ENCODE measurements at places on chromosomes 5 and 9.

DNA sequence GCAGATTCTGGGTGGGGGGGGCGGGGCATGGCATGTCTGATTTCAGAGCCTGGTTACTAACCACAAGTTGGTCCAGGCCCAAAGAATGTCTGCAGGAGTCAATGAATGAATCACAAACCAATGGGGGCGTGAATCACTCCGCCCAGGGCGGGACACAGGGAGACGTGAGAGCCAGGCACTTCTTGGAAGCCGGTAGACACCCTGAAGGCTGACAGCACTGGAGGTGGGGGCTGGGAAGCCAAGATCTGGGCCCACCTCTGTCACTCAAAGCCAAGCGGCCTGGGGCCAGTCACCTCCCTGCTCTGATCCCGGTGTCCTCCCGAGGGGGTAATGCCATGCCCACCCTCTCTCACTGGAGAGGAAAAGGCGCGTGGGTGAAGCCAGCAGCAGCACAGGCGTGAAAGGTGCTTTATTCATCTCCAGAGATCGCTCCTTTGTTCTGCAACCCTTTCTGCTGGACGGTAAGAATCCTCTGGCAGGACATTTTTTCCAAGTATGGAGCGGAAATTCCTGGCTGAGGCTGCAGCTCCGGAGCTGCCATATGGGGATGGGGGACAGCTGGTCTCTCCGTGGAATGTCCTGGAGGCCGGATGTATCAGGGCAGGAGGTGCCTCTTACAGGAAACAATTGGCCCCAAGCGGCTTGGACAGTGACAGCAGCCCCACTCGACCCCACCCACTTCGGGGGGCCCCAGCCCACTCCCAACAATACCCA lies 85.0 kb downstream of the STK10 start:
- no peak for DNase-seq

GRCh38 chr5:5103245-5103644 lies 36.9 kb upstream of the ADAMTS16 start:
- no peak for DNase-seq

DNA sequence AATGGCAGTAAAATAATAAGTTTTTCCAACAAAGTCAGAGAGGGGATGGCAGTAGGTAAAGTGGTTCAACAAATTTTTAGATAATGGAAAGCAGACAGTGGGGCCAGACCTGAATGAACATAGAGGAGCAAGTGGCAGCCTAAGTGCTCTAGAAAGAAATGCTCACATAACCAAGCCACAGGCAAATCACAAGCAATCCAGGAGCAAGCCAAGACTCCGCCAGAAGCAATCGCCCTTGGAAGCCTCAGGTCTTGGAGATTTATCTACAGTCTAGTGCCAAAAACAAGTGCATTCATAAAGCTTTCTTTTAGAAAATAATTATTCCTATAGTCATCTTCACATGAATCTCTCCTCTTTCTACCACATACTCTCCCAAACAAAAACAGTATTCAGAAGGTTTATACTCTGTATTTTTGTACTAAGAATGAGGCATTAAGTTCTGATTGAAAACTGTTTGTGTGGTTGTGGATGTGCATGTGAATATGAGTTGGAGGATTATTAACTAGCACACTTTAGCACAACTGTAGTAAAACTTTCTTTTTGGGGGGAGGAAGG lies 375.5 kb downstream of the CDH9 start:
- no peak for DNase-seq

DNA sequence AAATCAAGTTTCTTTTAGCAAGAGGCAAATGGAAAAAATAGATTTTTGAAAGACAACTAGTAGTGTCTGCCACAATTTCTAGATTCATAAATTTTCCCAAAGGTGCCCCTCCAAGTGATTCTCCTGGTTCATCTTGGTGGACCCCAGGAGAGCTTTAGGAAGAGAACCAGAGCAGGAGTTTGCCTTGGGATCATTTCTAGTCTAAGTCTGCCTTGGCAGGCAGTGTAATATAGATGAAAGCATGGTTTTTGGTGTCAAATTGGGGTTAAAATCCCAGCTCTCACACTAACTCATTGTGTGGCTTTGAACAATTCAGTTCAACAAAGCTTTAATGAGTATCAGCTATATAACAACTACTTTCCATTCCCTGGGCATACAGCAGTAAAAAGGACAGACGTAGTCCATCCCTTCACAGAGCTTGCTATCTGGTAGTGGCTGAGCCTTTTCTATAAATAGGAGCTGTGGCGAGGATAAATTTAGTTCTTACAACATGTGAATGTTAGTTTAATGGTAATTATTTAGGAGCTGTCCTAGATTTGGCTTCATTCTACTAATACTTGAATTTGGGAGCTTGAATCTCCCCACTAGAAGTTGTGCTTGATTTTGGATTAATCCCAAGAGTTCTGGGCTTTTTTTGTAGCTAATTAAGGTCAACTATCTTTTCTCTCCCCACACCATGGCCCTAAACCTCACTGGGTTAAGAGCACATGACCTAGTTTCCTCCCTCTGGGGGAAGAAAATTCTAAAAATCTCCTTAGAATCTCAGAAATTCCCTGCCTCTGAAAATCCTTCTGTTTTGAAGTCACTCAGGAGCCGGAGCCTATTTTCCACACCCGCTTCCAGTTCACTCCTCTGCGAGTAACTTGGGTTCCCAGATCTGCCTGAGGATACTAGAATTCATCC lies 197.8 kb downstream of the PCSK1 start:
- no peak for DNase-seq

DNA sequence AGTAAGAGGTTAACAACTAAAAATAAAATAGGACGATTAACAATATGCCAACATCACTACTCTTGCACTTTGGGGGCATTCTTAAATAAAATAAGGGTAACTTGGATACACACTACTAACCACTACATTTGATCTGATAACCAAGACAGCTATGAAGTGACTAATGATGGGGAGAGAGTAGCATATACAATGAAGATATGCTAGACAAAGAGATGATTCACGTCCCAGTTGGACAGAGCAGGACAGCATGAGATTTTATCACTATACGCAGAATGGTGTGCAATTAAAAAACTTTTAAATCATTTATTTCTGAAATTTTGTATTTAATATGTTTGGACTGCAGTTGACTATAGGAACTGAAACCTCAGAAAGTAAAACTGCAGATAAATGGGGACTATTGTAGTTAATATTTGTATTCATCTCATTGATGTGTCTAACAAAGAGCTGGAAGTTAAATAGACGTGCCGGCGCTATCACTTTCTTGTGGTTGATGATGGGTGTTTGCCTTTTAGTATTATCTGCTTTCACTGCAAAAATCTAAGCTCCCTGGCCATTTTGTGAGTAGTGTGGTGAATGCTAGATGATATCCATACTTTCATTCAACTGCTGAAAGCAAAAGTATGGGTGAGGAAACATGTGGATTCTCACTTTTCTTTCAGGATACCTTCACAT lies 18.7 kb downstream of the GIN1 start:
- DNase-seq = no peak

GRCh38 chr5:134003817-134004625 lies 754 bp downstream of the VDAC1 start:
- no peak for DNase-seq

DNA sequence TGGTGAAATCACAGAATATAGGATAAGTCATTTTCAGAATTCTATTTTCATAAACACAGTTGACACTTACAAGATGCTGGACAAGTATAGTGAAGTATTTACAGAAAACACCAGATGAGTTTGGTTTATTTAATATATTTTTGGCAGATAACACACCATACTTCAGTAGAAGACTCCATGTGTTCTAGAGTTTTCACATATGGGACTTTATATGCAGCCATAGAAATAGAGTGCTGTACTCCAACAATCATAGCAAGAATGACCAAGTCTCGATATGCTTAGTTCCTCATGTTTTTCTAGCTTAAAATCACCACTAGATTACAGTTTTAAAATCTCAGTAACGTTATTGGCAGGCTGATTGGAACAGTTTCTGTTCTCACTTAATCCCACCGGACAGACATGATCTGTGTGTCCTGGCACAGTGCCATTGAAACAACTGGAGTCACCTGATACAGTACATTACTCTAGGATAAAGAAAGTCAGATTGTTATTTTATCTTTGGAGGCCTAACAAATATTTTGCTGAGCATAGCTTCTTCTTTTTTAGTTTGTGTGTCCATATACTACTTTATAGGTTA lies 45.8 kb upstream of the ERBIN start:
- DNase-seq = no peak

DNA sequence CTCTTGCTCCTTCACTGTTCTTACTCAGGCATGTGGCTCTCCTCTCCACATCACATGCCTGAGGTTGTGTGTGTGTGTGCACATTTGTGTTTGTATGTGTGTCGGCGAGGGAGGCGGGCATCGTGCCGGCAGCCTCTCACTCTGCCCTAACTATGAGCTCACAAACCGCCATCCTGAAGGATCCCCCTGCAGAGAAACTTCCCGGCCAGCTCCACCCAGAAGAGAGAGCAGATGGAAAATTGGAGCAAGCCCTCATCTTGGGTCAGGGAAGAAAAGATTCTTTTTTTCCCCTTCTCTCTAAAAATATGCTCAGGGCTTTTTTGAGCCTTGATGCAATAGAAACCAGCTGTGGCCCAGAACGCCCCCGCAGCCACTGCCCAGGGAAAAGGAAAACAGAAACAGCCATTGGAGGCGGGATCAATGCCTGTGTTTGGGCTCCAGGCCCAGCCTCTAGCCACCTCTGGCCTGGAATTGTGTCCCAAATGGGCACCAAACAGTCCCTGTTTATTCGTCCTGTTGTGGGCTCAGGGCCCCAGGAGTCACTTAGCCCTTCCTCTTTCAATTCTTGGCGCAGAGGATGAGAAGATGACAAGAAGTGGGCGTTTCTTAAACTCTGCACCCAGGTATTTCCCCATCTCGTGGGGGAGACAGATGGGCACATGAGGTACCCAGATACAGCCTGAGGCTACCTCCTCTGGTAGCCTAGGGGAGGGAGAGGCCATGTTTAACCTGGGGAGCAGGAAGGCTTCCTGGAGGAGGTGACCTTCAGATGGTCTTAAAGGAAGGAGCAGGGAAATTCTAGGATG lies 151.5 kb downstream of the RGS3 start:
- no peak for DNase-seq

- no peak for DNase-seq
Observed at GRCh38 chr5:75620184-75620959, 9.1 kb downstream of the ANKDD1B start.

- DNase-seq = no peak
Observed at GRCh38 chr5:43150748-43151147, 30.0 kb downstream of the ZNF131 start.

- DNase-seq = no peak
Observed at GRCh38 chr9:8052991-8053390, 253.4 kb upstream of the DMAC1 start.

GRCh38 chr9:19720377-19720776 lies 68.5 kb downstream of the SLC24A2 start:
- DNase-seq = no peak

DNA sequence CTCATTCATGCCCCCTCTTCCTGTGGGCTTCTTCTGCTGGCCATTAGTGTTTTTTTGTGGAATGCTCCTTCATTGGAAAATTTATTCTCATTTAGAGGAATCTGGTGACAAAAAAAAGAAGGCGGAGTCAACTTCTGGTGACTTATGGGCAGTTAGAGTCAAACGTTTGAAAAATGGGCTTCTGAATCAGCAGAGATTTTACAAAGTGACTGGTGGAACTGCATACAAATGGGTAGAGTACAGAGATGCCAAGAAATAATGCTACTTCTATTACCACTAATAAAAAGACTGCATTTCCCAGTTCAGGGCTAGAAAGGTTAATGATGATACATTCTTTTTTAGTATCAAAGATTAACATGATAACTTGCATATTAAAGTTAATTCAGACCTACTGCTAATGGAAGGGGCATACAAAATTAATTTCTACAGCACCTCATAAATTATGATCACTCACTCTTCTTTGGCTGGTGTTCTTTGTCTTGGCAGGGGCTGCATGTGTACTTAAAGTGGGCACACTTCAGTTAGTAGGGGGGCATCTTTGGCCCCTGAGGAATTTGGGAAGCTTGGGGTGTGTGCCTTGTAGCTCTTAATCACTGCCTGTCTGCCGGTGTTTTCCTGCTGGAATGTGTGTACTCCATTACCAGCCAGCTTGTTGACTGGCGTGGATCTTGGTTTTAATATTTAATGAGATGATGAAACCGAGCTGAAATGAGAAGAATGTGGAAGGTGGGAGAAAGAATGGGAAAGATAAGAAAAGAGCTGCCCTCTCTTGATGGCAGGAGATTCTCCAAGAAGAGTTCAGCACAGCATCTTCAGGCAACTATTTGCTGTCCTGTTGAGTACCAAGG lies 148.9 kb downstream of the DOCK2 start:
- DNase-seq = no peak

GRCh38 chr5:124866355-124867136 lies 120.1 kb upstream of the ZNF608 start:
- no peak for DNase-seq

GRCh38 chr5:110865400-110866094 lies 126.7 kb downstream of the SLC25A46 start:
- DNase-seq = no peak

DNA sequence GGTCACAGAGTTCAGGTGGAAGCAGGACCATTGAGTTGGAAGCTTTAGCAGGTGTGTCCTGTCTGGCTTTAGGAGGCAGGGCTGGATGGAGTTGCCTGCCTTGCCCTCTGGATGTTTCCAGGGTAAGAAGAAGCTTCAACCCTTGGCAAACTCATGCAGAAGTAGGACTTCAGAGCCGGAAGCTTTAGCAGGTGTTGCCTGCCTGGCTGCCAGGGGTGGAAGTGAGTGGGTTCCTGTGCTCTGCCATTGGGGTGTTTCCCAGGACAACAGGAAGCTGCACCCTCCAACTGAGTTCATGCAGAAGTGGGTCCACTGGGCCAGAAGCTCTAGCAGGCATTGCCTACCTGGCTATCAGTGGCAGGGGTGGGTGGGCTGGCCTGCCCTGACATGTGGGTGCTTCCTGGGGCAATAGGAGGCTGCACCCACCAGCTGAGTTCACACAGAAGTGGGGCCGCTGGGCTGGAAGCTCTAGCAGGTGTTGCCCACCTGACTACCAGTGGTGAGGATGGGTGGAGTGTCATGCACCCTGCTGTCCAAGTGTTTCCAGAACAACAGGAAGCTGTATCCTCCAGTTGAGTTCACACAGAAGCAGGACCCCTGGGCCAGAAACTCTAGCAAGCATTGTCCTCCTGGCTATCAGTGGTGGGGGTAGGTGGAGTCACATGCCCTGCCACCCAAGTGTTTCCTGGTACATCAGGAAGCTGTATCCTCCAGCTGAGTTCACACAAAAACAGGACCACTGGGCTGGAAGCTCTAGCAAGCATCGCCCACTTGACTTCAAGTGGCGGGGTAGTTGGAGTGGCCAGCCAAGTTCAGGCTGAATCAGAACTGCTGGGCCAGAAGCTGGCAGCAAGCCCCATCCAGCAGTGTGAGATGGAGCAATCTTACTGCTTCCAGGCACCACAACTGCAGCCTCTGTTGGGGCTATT lies 24.6 kb downstream of the LOX start:
- DNase-seq = peak; percentile 15

DNA sequence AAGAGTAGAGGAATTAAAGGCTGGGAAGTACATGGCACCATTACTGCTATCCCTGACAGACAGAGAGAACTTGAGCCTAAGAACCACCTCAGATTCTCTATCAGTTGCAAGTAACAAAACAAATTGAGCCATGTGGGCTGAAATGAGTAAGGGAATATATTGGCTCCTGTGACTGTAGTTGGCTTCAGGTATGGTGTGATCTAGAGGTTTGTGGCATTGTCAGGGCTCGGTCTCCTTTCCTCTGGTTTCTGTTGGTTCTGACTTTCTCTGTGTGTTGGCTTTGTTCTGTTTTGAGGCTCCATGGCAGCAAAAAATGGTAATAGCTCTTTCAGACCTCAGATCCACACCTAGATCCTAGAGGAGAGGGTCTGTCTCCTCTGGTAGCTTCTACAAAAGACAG lies 5.7 kb downstream of the GALNT10 start:
- DNase-seq = no peak

Measured in NCI-H1092 (cell line).